ENCODE measurements at places on chromosomes 1 and 21. TPM values are rescaled to one million over a fixed set of nuclear protein-coding genes. Genes with fewer than 3 reads are reported as not detected.

- no peak overlapping the region for H3K4me3 ChIP-seq
- H3K27me3 ChIP-seq, result no peaks in the 10 kb centered on the region
- no peak for DNase-seq
- no peaks in the 10 kb centered on the region for H3K36me3 ChIP-seq
Measured at GRCh38 chr1:230568676-230569075, 73.6 kb upstream of the COG2 start.

DNA sequence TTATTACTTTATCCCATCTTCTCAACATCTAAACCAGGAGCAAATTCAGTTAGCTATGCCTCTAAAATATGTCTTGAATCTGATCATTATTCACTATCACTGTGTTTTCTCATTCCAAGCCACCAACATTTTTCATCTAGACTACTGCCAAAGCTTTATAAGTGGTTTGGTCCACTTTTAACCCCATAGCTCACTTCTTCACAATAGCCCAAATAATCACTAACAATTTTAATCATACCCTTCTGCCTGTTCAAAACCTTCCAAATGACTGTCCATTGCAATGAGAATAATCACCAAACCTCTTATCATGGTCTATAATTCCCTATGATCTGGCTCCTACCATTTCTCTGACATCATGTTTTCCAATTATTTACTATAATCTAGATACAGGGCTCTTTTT is 149.8 kb upstream of the ZNHIT6 start:
- no peaks in the 10 kb centered on the region for H3K36me3 ChIP-seq
- DNase-seq, result no peak
- no peak overlapping the region for H3K27ac ChIP-seq
- H3K4me3 ChIP-seq, result no peak overlapping the region
- no peaks in the 10 kb centered on the region for H3K27me3 ChIP-seq
- no peaks in the 10 kb centered on the region for H3K4me1 ChIP-seq

GRCh38 chr1:48055876-48056764 is 58.9 kb upstream of the TRABD2B start:
- DNase-seq, result no peak
- H3K36me3 ChIP-seq, result no peaks in the 10 kb centered on the region
- no peak overlapping the region for H3K4me3 ChIP-seq
- H3K27ac ChIP-seq, result no peak overlapping the region
- H3K27me3 ChIP-seq, result peaks cover 7% of the 10 kb centered on the region

GRCh38 chr1:211920602-211921226 is 90.2 kb upstream of the LPGAT1 start:
- no peaks in the 10 kb centered on the region for H3K27me3 ChIP-seq
- no peak overlapping the region for H3K4me3 ChIP-seq
- DNase-seq, result no peak
- H3K36me3 ChIP-seq, result no peaks in the 10 kb centered on the region
- H3K4me1 ChIP-seq, result peaks cover 14% of the 10 kb centered on the region

DNA sequence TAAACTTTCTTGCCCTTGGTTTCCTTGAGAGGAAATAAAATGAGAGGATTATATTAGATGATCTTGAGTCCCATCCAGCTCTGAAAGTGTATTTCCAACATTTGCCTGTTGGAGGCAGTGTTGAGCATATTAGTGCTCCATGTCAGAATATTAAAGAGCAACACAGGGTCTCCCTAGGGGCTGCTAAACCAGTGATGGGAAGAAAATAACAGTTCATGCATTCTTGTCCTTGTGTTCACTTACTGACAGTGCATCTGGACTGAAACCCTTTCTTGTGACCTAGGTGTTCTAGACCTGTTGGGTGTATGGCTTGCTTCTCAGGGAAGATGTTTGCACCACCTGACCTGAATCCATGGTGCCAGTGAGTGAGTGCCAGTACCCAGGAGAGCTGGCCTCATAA is 124.7 kb upstream of the KIAA0040 start:
- H3K4me1 ChIP-seq, result peaks cover 15% of the 10 kb centered on the region
- no peaks in the 10 kb centered on the region for H3K27me3 ChIP-seq
- DNase-seq, result peak; percentile 77
- H3K27ac ChIP-seq, result peak overlapping the region; percentile 88

Gene PPFIA4
- total RNA-seq, result 22.4 TPM
